ENCODE measurements at places on chromosomes 11 and 22.

GRCh38 chr22:39917776-39918495, 17.1 kb downstream of the GRAP2 start:
- DNase-seq: no peak

GRCh38 chr11:31651822-31652221, 142.3 kb downstream of the ELP4 start:
- DNase-seq: no peak

GRCh38 chr11:107583629-107584195, 7.2 kb upstream of the ELMOD1 start:
- no peak for DNase-seq

DNA sequence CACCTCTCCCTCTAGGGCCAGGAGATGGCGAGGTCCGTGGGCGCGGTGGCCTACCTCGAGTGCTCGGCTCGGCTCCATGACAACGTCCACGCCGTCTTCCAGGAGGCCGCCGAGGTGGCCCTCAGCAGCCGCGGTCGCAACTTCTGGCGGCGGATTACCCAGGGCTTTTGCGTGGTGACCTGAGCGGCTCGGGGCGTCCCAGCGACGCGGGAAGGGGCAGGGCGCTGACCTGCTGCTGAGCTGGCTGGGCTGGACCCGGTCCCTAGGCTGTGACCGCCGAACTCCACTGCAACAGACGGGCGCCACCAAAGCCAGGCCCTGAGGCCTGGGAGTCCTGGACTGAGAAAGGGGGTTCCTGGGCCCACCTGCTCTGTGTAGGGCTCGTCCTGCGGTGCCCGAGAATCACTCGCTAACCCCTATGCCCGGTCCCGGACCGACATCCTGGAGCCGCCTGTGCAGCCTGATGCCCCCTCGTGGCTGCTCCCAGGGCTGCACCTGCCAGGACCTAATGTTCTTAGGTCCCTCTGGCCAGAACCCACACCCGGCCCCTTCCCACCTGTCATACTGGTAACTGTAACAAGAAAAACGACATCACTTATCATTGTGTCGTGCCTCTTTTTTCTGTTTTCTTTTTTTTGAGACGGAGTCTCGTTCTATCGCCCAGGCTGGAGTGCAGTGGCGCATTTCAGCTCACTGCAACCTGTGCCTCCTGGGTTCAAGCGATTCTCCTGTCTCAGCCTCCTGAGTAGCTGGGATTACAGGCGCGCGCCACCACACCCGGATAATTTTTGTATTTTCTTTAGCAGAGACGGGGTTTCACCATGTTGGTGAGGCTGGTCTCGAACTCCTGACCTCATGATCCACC, 15.0 kb downstream of the RHOD start:
- DNase-seq: peak; percentile 47

GRCh38 chr11:82521427-82521826, 212.2 kb downstream of the FAM181B start:
- no peak for DNase-seq

GRCh38 chr11:111512296-111513239, at the start of gene BTG4:
BTG4 (minus strand) TSS chr11:111512386; CDS start chr11:111498776, 13,610 bp downstream.
- DNase-seq: no peak

DNA sequence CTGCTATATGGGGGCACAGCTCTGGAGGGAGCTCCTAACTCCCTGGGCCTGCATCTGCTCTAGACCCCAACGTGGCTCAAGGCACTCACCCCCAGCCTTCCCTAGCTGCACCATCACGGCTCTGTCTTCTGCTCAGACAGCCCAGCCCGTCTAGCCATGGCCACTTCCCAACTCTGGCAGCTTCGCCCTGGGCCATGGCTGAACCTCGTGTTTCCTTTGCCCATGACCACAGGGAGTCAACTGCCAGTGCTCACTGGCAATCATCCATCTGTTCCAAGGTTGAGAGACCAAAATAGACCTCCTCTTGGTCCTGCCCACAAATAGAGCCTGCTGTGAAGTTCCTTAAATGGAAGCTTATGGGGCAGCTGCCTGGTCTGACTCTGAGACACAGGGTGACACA, 5.4 kb downstream of the LMO1 start:
- peak; percentile 89 for DNase-seq

GRCh38 chr22:47337161-47337621, 574.7 kb downstream of the TBC1D22A start:
- peak; percentile 93 for DNase-seq

GRCh38 chr11:120564573-120565311, 53.2 kb downstream of the GRIK4 start:
- DNase-seq: peak; percentile 74

GRCh38 chr22:29187831-29188230, 17.9 kb upstream of the EMID1 start:
- DNase-seq: no peak

DNA sequence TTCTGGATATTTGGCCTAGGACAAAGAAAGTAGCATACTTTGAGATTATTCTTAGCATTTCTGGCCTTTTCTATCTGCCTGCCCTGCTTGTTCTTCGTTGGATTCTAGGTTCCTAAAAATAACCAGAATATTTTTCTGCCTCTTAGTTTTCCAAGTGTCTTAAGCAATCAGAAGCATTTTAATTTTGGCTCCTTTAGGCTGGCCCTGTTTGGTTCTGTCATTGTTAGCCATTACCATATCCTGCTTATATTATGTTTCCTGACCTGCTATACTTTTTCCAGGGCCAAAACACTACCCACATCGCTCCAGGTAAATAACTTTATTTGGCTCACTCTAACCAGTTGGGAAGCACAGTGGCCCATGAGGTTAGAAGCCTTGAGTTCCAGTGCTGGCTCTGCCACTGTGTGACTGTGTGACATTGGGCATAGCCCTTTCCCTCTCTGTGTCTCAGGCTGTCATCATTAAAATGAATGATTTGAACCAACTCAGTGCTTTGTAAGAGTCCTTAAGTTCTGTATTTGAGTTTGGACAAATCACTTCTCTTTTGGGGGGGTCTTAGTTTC, 91.1 kb downstream of the STIM1 start:
- no peak for DNase-seq

DNA sequence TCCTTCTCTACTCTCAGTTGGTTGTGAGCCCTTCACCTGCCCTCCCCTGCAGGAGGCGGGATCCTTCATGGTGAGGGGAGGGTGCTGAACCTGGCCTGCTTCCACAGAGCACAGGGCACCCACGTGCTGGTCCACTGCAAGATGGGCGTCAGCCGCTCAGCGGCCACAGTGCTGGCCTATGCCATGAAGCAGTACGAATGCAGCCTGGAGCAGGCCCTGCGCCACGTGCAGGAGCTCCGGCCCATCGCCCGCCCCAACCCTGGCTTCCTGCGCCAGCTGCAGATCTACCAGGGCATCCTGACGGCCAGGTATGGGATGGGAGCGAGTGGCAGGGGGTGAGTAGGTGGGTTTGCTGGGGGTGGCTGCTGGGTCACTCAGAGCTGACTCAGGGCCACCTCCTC, 6.3 kb downstream of the SSH3 start:
- no peak for DNase-seq

DNA sequence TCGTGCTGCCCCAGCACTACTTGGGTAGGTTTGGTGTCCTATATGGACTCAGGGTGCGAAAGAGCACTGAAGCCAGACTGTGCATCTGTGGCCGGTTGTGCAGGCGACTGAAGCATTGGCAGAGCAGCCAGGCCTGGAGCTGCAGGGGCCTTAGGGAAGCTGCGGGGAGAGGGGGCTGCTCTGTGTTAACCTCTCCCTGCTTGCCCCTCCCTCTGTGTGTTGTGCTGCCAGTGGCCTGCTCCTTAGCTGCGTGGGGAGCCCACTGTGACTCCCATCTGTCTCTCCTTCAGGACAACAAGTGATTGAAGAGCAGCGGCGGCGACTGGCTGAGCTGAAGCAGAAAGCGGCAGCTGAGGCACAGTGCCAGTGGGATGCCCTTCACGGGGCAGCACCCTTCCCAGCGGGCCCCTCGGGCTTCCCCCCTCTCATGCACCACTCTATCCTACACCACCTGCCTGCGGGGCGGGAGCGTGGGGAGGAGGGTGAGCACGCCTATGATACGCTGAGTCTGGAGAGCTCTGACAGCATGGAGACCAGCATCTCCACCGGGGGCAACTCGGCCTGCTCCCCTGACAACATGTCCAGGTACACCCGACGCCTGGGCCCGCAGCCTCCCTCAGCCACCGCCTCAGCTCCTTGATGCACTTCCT, 34.3 kb downstream of the TREH start:
- DNase-seq: no peak

- DNase-seq: no peak
Measured at GRCh38 chr11:60849641-60850520, 5.9 kb downstream of the PTGDR2 start.

GRCh38 chr11:18193010-18193409, 20.4 kb downstream of the MRGPRX4 start:
- no peak for DNase-seq

DNA sequence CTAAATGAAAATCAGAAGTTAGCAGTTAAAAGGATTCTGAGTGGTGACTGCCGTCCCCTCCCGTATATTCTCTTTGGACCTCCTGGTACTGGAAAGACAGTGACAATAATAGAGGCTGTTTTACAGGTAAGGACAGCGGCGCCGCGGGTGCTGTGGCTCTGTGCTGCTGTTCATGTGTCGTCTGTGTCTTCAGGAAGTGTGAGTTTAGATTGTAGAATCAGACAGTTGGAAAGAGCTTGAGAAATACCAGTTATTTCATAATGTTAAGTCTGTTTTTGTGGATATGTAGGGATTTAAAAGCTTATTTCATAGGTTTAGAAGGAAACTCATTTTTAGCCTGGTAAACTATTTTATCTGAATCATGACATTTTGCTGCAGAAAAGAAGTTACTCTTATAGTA, 27.4 kb upstream of the PANX2 start:
- DNase-seq: no peak

DNA sequence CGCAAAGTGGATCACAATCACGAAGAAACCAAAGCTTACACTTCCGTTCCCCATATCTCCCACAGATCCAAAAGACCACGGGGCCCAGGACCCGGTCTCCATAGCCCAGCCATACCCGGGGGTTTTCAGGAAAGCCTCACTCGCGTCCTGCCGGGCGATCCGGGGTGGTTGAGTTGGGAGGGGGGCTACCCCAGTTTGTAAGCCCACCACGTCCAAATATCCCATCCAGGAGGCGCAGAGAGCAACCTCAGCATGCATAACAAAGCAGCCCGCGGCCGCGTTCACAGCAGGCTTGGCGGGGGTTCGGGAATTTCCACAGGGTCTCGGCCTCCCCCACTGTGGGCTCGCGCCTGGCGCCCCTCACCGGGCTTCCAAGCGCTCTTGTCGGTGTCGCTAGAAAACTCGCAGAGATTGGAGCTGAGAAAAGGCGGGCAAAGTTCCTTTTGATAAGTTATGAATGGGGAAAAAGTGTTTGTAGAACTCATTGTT, 9.5 kb downstream of the SDF2L1 start:
- no peak for DNase-seq

GRCh38 chr11:36775130-36775529, 177.1 kb upstream of the RAG2 start:
- DNase-seq: no peak

DNA sequence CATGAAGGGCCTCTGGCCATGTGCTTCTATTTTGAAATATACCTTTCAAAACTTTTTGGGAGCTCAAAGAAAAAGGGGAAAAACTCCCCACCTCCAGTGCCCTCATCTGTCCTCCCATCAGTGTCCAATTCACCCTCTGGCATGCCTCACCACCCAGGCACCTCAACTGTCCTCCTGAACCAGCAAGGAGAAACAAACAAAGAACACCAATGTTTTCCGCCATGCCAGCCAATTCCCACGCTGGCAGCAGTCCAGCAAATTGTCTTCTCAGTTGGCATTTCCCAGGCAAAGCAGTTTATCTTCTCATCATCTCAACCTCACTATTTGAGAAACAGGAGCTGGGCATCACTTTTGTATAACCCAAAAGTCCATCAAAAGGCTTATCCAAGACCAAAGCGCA, 496.9 kb downstream of the SOX6 start:
- DNase-seq: no peak

- peak; percentile 29 for DNase-seq
Measured at GRCh38 chr11:115939104-115939730, 435.0 kb upstream of the CADM1 start.

DNA sequence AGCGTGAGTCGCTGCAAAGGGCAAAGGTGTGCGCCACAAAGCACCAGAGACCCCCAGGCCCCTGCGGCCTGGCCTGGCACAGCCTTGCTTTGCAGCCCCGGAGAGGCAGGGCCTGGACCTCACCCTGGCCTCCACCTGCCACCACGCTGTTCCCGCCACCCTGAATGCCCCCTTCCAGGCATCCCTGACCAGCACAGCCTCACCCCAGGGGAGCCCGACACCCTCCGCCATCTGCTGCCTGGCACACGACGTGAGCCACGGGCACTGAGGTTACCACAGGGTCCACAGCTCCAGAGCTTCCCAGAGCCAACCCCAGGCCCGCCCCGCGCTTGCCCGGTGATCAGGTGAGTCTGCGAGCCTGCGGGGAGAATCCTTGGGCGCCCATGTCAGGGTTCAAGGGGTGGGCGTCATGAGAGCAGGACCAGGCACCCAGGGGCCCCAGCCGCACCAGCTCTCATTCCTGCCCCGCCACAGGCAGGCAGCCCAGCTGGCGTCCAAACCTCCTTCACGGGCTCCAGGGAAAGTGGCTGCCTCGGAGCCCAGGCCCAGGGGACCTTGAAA, 171.3 kb downstream of the BRD1 start:
- no peak for DNase-seq

DNA sequence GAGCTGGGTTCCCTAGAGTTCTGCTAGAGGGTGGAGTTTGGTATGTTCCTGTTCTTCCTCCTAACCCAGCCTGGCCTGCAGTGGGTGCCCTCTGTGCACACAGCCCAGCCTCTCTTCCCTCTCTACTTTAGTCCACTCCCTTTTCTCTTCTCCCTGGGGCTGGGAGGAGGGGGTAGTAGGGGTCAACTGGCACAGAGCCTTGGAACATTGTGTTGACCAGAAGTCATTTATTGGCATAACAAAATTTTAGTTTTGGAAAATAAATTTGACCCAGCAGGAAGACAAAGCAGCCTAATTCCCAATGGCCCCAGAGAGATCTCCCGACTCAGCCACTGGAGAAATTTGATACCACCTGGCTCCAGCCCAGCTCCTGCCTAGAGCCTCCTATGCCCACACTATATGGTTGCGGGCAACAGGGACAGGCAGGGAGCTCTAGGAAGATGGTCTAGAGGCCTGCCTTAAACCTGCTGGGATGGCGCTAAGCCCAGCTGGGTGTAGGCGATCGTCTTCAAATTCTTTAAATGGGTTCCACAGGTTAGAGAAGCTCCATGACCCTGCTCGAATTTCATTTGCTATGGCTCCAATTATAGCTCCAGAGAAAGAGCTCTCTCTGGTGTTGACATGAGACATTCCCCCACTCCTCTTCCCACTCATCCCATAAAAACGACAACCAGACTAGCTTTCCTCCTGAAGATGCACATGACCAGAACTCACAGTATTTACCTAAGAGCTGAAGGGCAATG, 9.9 kb downstream of the PCSK7 start:
- DNase-seq: peak; percentile 95

- DNase-seq: no peak
Measured at GRCh38 chr11:72042064-72042745, 38.1 kb downstream of the NUMA1 start.

GRCh38 chr22:46021577-46021976, 44.6 kb upstream of the WNT7B start:
- DNase-seq: no peak

DNA sequence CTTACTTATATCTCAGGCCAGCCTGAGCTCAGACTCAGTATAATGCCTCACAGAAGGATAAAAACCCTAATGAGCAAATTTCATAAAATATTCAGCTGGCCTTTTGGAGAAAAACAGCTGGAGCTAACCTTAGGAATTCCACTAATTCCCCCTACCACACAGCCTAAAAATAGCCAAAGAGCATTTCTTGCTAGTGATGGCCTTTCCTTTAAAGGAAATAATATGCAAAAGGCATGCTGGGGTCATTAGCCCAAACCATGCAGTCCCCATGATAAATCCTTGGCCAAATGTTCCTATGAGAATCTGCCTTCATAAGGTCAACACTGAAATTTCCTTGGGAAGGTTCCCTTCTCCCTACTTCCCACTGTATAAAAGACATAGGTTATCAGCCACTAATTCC, 38.2 kb downstream of the SYTL2 start:
- DNase-seq: peak; percentile 93
